Hair follicle dermal papilla cell (primary cell): ENCODE measurements at places on chromosomes 11 and 22. TPM values are rescaled to one million over a fixed set of nuclear protein-coding genes. Genes with fewer than 3 reads are reported as not detected.

Gene CD6
- total RNA-seq = not detected in 2 replicates

Gene IFITM10
- total RNA-seq = 0.65 and 1.2 TPM in 2 replicates

Gene SHANK2
- total RNA-seq = 0.85 and 0.97 TPM in 2 replicates

Gene LMO1
- total RNA-seq = not detected in 2 replicates

Gene OR56A1
- not detected in 2 replicates for total RNA-seq

Gene DCHS1
- 42.3 and 53.2 TPM in 2 replicates for total RNA-seq

Gene FAM111B
- total RNA-seq = 0.36 and 0.97 TPM in 2 replicates

Gene HORMAD2
- not detected in 2 replicates for total RNA-seq

Gene AIP
- total RNA-seq = 50.3 and 58.9 TPM in 2 replicates

Gene CARNS1
- total RNA-seq = under 0.01 and 0.16 TPM in 2 replicates

Gene HTR3B
- total RNA-seq = not detected in 2 replicates

Gene OR51F2
- total RNA-seq = not detected in 2 replicates

Gene CD3G
- total RNA-seq = not detected in 2 replicates

Gene AAMDC
- 8.0 and 13.0 TPM in 2 replicates for total RNA-seq

Gene OR6A2
- total RNA-seq = 0.32 and 0.49 TPM in 2 replicates

Gene BRMS1
- 35.4 and 40.2 TPM in 2 replicates for total RNA-seq
